ENCODE measurements at places on chromosomes 7 and 10.

GRCh38 chr10:43120116-43120928 lies 17.9 kb upstream of the CSGALNACT2 start:
- DNase-seq: no peak

GRCh38 chr7:111290982-111291381 lies 200.1 kb downstream of the LRRN3 start:
- DNase-seq: no peak

GRCh38 chr7:90726120-90726519 lies 130.0 kb downstream of the CDK14 start:
- no peak for DNase-seq

GRCh38 chr10:104300736-104301292 lies 31.8 kb downstream of the GSTO2 start:
- DNase-seq: no peak

DNA sequence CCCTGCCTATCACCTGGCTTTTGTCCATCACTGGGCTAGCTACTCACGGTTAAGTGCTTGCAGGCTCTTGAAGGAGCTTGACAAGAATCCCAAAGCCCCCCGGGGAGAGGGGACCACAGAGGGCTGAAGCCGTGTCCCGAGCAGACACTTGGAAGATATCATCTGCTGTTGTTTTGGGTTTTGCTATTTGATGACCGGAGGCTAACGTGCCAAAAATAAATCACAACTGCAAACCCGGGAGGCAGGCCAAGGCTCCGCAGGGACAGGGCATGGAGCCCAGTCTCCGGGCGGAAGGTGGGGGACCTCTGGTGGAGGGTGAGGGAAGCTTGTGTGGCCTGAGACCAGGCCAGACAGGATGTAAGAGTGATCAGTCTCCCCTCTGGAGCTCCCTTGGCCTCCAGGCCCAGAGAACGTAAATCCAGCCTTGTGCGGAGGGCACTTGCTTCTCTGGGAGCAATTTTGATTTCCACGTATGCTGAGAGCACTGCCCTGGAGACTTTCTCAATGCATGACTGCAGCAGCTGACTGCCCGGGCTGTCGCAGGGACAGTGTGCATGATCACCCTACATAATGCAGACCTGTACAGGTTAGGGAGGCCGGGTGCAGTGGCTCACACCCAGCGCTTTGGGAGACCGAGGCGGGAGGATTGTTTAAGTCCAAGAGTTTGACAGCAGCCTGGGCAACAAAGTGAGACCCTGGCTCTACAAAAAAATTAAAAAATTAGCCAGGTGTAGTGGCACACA lies at the start of gene PHKG1:
PHKG1 (minus strand) TSS at position 164 of the 743 bp plus-strand sequence. CDS start 4,011 bp downstream, outside the sequence.
- no peak for DNase-seq

GRCh38 chr7:1457059-1457948 lies 2.0 kb downstream of the MICALL2 start:
- DNase-seq: no peak

DNA sequence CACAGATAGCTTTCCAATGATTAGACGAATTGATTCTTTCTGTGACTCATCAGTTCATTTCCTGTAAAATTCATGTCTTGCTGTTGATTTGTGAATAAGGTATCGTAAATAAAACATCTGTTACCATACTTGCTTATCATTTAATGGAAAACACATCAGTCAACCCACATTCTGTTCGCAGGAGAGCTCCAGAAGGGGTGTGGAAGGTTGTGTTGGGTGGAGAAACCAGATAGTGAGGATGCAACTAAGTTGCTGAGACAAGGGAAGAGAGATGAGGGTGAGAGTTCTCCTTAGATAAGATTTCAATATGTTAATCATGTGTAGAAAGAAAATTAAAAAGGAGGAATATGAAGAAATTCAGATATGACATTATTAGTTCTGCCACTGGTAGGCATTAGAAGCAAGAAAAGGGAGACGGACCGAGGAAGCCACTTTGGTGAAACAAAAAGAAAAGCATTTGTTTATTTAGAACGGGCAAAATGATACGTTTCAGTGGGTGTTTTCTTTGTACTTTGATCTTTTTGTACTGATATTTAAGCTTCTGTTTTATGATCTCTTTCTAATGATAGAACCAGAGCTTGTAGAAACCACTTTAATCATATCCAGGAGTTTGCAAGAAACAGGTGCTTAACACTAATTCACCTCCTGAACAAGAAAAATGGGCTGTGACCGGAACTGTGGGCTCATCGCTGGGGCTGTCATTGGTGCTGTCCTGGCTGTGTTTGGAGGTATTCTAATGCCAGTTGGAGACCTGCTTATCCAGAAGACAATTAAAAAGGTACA lies 7.8 kb downstream of the CD36 start:
- DNase-seq: no peak

- no peak for DNase-seq
Observed at GRCh38 chr10:51369903-51370302, 295.6 kb downstream of the PRKG1 start.

- DNase-seq: no peak
Observed at GRCh38 chr10:811379-812175, 119.9 kb downstream of the LARP4B start.

GRCh38 chr7:117273814-117274225 lies 49.0 kb downstream of the WNT2 start:
- DNase-seq: no peak

- DNase-seq: no peak
Observed at GRCh38 chr10:70295321-70295720, 11.5 kb upstream of the NPFFR1 start.

GRCh38 chr7:92590711-92591310 lies 621 bp upstream of the FAM133B start:
- no peak for DNase-seq

DNA sequence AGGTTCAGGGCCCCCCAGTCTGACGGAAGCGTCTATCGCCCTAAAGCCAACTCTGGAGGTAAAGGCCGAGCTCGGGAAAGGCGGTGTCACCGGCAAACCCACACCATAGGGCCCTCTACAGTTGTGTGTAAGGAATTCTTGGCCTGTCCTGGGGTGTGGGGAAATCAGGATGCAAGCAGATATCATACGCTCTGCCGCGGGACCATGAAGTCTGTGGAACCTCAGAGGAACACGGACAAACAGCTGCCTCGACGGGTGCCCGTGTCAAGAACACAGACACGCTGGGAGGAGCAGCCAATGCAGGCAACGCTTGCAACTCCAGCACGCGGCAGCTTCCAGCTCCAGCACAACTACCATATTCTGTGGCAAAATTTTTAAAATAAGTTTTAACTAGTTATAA lies 157.9 kb downstream of the DIP2C start:
- DNase-seq: no peak

DNA sequence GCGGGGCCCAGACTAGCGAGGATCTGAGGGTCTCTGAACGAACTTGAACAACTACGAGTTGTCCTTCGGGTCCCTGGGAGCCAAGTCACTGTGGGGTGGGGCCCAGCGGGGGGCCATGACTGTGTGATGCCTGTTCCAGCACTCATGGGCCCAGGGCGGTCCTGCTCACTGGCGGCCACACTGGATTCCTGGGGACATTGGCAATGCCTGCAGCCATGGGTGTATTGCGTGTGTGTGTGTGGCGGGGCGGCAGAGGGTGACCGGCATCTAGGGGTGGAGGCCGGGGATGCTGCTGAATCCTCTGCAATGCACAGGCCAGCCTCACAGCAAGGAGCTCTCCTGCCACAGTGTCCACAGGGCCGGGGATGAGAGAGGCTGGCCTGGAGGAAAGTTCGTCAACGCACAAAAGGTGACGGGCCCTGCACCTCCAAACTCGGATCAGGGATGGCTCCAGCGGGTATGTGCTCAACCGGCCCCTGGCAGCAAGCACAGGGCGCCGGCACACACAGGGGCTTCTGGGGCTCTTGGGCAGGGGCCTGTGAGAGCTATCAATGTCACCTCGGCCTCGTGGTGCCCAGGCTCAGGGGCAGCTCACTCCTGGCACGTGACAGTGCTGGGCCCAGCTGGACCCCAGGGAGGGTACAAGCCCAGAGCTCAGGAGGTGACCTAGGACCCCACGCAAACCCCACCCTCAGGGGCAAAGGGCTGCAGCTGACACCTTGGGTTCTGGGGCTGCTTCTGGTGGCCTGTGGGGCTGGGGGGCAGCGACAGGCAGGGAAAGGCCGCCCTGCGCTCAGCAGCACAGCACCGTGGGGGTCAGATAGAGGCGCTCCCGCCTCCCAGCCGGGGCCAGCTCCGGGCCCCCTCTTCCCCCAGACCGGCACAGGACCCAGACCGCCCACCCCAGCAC lies 27.9 kb downstream of the PAPOLB start:
- DNase-seq: no peak

DNA sequence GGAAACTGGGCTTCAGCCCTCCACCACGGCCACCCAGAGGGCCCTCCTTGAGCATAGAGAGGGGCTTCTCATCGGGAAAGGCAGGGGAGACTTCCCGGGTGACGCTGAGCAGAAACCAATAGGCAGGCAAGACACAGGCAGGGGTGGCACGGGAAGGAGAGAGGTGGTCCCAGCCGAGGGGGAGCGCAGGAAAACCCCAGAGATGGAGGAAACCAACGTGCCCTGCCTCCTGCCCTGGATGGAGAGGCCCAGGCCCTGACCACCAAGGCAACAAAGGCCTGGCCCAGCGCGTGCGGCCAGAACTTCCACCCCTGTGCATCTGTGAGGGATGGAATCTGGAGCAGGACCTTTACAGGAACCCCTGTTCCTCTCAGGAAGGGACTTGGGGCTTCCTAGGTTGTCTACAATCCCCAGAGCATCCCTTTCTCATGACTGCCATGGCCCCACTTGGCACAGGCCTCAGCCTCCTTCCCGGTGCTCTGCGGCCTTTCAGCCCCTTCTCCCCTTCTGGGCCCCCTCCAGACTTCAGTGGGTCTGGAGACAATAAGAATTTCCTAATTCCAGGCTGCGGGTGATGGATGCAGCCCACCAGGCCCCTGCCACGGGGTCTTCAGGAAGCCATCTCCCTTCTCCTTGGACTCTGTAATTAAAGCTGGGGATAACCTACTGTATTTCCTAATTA lies 137.0 kb upstream of the RET start:
- no peak for DNase-seq

DNA sequence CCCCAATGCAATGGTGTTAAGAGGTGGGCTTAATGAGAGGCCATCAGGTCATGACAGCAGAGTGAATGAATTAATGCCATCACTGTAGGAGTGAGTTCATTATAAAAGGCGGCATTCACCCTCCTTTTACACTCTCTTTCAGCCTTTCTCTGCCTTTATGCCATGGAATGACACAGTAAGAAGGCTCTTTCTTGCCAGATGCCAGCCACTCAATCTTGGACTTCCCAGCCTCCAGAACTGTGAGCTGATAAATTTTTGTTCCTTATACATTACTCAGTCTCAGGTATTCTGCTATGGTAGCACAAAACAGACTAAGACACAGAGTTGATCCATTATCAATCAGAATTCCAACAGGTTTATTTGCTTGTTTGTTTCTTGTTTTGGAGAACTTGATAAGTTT lies 3.2 kb downstream of the TCAF1 start:
- DNase-seq: no peak

GRCh38 chr10:67925449-67926005 lies 41.1 kb downstream of the SIRT1 start:
- DNase-seq: no peak

GRCh38 chr7:16014031-16014430 lies 327.5 kb upstream of the MEOX2 start:
- no peak for DNase-seq

DNA sequence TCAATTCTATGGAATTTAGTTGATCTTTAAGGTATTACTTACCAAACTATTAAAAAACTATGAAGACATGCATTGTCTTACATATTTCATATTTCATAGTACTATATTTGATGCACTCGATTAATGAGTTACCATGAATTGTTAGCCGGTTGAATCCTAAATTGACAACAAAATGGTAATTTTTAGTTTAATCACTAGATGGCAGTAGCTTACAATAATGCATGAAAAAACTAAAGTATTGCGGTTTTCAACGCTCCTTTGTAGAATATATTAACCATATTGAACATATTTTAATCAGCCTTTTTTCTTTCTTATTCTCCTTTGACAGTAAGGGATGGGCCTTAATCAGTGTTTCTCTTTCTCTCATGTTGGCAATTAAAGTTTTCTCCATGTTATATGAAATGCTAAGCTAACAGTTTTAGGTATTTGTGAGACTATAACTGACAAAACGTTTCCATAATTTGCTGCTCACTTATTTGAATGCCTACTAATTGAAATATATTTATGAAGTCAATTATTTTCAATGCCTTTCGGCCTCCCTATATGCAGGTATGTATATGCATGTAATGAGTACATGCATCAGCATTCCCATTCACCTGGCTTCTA lies 48.5 kb upstream of the ARL4A start:
- DNase-seq: no peak

DNA sequence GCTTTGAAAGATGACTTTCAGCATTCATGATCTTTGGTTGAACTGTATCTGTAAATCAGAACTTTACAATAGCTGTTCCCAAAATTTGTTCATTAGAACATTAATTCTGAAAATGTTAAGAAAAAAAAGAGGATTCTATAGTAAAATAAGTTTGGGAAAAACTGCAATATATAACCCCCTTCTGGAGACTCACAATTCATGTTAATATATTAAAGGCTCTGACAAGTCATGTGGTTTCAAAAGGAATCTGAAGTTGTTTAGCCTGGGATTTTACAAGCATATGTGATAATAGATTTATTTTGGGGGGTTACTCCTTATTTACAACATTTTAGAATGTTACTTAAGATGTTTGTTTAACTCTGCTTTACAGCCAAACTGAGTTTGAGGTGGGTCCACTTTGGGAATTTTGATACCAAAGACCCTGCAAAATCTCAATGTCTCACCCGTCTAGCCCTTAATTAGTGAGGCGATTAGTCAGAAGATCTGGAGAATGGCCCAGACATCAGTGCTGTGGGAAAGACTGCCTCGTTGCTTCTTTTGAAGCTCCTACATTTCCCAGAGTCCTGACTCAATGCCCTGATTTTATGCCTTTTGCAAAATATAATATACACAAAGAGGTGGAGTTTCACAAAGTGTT lies 40.0 kb downstream of the CDK1 start:
- DNase-seq: no peak

GRCh38 chr10:113423981-113424721 lies 128.7 kb upstream of the HABP2 start:
- no peak for DNase-seq

DNA sequence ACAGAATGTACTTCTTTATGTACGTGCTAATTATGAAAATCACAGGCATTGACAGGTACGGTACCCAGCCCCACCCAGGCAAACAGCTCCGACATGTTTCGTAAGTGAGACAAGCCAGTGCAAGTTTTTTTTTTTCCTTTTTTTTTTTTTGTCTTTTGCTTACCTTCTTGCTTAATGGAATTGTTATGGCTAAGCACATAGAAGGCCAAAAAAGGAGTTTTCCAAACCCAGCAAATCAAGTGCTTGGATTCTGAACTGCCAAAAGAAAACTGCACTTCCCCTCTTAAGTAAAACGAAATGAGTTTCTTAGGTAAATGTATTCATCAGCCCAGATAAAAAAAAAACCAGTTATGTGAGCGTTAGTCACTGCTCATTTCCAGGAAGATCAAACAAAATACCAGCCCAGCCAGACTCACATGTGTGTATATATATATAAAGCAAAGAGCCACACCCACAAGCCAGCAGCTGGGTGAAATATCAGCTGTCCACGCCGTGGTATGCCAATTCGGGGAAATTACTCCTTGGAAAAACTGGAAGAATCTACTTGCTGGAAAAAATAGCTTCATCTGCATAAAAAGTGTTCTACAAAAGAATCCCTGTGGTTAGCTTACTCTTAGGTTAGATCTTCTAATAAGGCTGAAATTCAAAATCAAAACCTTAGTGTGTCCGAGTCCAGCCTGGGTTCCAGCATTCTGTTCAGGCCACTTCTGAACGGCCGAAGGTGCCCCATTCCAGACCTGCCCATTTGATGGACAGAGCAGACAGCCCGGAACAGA lies 8.0 kb downstream of the KLF6 start:
- no peak for DNase-seq

Measured in activated T-helper 1 cell treated with anti-CD3 and anti-CD28 coated beads, Interleukin-2, amount 50 U/mL, for 16 hours (primary cell).